ENCODE measurements at places on chromosomes 16 and 17.
A peak's percentile ranks its signal among the peaks of the same experiment; 100 is the strongest.

GRCh38 chr16:78290872-78291591 lies 191.6 kb downstream of the WWOX start:
- DNase-seq = no peak

DNA sequence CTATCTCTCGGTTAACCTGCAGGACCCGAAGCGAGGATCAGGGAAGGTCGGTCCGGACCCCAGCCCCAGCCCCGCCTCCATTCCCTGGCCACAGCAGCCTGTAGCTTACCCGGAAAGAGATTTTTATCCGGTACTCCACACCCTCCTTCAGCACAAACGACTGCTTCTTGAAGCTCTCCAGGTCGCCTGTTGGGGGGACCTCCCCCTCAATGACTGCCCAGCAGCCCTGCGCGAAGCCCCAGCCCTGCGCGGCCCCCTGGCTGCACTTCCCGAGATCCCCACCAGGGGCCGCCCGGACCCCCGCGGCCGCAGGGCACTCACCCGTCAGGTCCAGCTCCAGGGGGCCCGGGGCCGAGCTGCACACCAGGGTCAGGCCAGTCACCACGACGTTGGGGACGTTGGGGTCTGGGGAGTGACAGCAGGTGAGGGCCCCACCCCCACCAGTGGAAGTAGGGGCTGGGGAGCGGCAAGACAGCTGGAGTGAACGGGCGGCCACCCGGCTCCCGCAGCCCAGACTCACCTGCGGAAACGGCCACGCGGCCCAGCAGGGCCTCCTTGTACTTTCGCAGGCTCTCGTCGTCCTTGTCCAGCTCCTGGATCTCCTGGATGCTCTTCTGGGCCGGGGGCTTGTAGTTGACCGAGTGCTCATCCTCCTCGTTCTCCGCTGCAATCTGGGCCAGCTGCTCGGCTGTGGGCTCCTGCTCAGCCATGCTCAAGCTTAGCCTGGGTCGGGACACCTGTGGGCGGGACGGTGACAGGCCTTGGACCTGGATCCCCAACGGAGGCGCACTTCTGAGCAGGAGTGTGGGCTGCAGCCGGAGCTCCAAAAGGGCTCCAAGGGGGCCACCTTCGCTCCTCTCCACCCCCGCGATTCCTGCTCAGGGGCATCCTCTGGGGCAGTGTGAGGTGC lies 1.7 kb downstream of the ARHGDIA start:
- DNase-seq = no peak

GRCh38 chr17:74950207-74950606 lies 14.5 kb downstream of the OTOP3 start:
- no peak for DNase-seq

GRCh38 chr16:85018529-85019236 lies 7.3 kb upstream of the ZDHHC7 start:
- DNase-seq = no peak

- DNase-seq = peak; percentile 79
Measured at GRCh38 chr17:17356149-17356930, 53.2 kb downstream of the NT5M start.

- DNase-seq = peak; percentile 90
Measured at GRCh38 chr16:2023092-2024031, 3.3 kb upstream of the NHERF2 start.

DNA sequence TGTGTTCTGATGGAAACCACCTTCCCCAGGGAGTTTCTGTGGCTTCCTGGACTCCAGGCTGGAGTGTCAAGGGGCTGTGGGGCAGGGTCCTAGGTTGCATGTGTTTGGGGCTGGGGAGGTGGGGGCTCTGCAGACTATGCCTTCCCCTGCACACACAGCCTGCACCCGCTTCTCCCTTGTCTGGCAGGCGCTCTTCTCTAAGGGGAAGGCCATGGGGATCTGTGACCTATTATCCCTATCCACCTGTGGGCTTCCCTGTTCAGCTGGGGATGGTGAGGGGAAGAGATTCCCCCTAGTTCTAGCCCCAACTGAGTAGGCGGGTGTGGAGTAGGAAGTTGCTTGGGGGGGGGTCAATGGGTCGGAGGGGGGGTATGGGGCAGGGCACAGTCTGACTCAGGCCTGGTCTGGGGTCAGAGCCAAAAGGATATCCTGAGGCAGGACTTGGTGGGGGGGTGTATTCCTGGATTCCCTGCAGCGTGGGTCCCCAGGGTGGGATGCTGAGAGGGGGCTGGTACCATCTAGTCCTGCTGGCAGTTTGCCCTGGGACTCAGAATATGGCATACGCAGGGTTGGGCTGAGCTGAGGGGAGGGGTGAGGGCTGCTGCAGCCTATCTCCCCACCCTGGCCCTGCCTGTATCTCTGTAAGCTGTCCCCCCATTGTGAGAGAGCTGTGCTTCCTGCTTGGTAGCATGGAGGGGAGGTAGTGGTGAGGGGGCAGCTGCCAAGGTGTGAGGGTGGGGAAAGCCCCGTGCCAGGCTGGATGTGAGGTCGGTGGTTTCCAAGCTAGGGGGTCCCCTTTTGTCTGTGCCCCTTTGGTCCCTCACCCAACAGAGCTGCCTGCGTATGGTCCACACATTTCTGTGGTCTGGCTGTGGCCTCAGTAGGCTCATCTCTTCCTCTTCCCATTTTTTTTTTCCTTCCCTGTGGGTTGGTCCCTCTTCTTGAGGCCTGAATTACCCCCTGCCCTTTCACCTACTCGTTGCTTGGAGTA lies 14.7 kb downstream of the RARA start:
- peak; percentile 40 for DNase-seq

DNA sequence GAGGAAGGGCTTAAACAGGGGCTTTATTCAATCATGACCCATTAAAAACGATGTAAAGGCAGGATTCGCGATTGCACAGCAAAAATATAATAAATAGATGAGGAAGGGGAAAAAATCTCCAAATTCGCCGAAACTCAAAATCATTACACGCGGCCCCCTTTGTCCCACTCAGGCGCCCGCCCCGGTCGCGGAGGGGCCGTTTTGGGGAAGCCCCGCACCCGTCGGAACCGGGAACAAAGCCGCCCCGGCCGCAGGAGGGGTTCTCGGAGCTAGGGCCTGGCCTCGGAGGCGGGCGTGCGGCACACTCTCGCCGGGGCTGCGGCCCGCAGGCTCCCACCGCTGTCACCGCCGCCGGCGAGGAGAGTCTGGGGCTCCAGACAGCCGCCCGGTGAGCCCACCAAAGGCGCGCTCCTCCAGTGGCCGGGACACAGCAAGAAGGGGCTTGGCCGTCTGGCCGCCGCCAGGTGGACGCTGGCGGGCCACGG lies 521 bp downstream of the C16orf87 start:
- DNase-seq = no peak
